ENCODE measurements at places on chromosomes 5 and 9.

- no peak for DNase-seq
These were observed 38.5 kb upstream of the DEPDC1B start for GRCh38 chr5:60738461-60738860.

- DNase-seq, result no peak
These were observed 290.6 kb downstream of the FER start for GRCh38 chr5:109038209-109038840.

DNA sequence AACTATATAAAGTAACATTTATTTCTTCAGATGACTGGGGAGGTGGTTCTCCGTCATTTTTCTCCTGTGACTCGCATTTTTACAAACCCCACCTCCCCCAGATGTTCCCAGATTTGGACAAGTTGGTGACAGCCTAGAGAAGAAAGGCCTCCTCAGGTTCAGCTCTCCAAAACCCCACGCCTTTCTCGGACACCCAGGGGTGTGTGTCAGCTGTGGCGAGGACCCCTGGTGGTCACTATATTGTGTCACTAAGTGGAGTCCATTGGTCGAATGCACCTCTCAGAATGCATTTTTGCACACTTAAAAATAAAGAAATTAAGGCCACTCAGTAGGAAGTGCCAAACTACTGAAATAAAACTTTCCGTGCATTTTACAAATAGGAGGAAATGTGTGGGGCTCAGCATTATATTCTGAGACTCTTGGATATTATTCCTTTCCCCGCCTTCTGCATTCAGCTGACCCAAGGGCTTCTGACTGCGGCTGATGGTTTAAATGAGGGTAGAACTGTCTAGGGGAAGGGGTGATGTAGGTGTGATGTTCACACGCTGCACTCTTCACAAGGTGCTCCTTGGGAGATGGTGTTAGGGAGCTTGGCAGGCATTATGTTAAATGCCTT lies 47.6 kb downstream of the ACO1 start:
- DNase-seq, result peak; percentile 66

DNA sequence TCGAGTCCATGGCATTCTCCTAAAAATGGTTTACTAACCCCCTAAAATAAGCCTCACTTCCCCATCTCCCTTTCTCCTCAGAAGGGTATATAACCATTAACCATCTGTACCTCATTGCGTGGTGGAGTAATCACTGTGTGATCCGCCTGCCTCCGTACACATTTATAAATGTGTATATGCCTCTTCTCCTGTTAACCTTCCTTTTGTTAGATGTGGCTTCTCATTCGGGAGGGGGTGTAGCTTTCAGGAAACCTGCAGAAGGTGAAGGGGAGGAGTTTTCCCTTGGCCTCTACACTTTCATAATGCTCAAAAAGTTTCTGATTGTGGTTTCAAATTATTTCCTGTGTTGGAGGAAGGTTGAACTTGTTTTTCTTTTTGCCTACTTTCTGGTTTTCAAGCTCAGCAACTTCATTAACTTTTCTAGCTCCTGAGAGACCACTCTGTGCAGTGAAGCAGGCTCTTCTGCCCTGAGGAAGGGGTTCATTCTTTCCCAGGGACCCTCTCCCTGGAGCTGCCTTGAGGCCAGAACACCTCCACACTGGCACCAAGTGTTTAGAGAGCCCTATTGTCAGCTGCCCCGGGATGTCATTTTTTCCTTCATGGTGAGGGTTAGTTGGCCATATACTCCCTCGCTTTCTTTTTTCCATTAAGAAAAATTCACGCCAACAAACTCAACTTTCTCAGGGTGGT lies 46.9 kb downstream of the RASGRF2 start:
- no peak for DNase-seq

GRCh38 chr5:100676817-100677631 lies 141.8 kb downstream of the FAM174A start:
- no peak for DNase-seq

- no peak for DNase-seq
These were observed 41.8 kb downstream of the CSF2 start for GRCh38 chr5:132115375-132115774.

GRCh38 chr5:36740259-36740898 lies 134.0 kb downstream of the SLC1A3 start:
- no peak for DNase-seq

DNA sequence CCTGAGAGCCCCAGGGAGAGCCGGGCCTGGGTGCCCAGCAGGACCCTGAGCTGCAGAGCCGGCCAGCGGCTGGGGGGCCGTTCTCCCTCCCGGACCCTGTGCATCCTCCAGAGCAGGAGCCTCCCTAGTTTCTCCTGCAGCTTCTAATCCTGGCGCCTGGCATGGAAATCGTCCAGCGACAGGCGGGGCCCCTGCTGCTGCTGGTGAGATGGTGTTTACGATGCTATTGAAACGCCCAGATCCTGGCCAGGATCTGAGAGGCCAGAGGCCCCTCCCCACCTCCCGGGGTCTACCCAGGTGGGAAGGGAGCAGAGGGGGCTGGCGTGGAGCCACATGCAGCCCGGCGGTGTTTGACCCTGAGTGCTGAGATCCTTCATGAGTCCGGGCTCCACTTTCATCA lies 38.2 kb upstream of the CEP72 start:
- DNase-seq, result no peak

Measured in D341Med (cell line).